ENCODE measurements at places on chromosomes 3 and 15. TPM values are rescaled to one million over a fixed set of nuclear protein-coding genes. Genes with fewer than 3 reads are reported as not detected.

Gene TIGIT
- 7.3 TPM for total RNA-seq

Gene DUOX1
- total RNA-seq, result 0.17 TPM

Gene TMEM40
- not detected for total RNA-seq

Gene BCHE
- not detected for total RNA-seq

Gene SLC28A2
- not detected for total RNA-seq

Gene MASP1
- total RNA-seq, result not detected

Gene CLDN11
- total RNA-seq, result not detected

GRCh38 chr15:39594446-39595337 is 13.8 kb downstream of the THBS1 start:
- no peak for DNase-seq
- no peaks in the 10 kb centered on the region for H3K4me1 ChIP-seq
- H3K27ac ChIP-seq, result no peak overlapping the region
- peaks cover 2% of the 10 kb centered on the region for H3K27me3 ChIP-seq
- no peak overlapping the region for H3K4me3 ChIP-seq

DNA sequence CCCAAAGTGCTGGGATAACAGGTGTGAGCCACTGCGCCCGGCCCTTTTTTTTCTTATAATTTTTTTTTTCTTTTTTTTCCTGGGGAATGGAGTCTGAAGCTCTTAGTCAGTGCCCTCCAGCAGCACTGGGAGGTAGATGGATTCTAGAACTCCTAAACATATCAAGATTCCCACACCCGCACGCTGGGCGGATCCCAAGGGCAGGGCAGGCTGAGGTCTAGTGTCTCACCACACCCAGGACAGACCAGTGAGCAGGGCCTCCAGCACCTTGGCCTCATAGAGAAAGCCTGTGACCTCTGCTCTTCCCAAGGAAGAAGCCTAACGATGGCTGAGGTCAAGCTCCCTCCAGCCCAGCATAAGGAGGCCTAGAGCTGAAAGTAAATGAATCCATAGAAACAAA is 153.7 kb upstream of the MEF2A start:
- H3K27me3 ChIP-seq, result no peaks in the 10 kb centered on the region
- no peaks in the 10 kb centered on the region for H3K36me3 ChIP-seq
- no peak overlapping the region for H3K27ac ChIP-seq
- no peak overlapping the region for H3K4me3 ChIP-seq

DNA sequence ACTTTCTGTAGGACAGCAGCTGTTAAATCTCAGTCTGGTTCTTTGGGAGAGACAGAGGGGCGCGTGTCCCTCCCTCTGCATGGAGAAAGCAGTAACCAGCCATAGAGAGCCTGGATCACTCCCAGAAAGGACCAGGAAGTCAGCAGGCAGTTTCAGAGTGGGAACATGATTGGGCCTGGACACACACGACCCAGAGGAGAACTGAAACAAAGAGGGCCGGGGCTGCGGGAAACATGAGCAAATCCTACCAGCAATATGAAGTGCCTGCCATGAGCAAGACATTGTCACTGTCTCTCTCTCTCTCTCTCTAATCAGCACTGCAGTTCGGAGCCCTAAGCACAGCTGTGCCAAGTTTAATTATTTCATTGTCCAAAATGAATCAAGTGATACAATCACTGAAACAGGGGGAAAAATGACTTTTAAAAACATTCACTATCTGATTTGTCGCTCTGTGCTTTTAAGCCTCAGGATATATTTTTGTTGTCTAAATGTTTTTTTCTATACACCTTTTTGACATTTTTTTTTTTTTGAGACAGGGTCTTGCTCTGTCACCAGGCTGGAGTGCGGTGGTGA is 17.6 kb downstream of the MUC13 start:
- H3K27me3 ChIP-seq, result no peaks in the 10 kb centered on the region
- no peaks in the 10 kb centered on the region for H3K36me3 ChIP-seq
- no peak for DNase-seq
- H3K4me1 ChIP-seq, result no peaks in the 10 kb centered on the region
- H3K4me3 ChIP-seq, result no peak overlapping the region

GRCh38 chr15:89971592-89971997 is 29.5 kb upstream of the ZNF710 start:
- no peaks in the 10 kb centered on the region for H3K36me3 ChIP-seq
- H3K27me3 ChIP-seq, result no peaks in the 10 kb centered on the region
- no peaks in the 10 kb centered on the region for H3K4me1 ChIP-seq
- peak; percentile 64 for DNase-seq

GRCh38 chr3:162569314-162569713 is 1072.7 kb downstream of the OTOL1 start:
- no peak overlapping the region for H3K4me3 ChIP-seq
- H3K27ac ChIP-seq, result no peak overlapping the region
- DNase-seq, result no peak

DNA sequence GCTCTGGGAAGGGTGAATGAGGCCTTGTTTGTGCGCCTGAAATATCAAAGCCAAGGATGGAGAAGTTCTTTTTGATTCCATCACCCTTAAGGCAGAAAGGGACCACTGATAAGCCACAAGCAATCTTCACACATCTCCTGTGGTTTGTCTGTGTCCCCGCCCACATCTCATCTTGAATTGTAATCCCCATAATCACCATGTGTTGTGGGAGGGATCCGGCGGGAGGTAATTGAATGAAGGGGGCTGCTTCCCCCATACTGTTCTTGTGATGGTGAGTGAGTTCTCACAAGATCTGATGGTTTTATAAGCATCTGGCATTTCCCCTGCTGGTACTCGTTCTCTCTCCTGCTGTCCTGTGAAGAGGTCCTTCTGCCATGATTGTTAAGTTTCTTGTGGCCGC is 329.6 kb upstream of the RGMA start:
- DNase-seq, result no peak
- no peak overlapping the region for H3K4me3 ChIP-seq
- H3K27me3 ChIP-seq, result peaks cover 3% of the 10 kb centered on the region
- no peaks in the 10 kb centered on the region for H3K4me1 ChIP-seq
- H3K36me3 ChIP-seq, result no peaks in the 10 kb centered on the region

DNA sequence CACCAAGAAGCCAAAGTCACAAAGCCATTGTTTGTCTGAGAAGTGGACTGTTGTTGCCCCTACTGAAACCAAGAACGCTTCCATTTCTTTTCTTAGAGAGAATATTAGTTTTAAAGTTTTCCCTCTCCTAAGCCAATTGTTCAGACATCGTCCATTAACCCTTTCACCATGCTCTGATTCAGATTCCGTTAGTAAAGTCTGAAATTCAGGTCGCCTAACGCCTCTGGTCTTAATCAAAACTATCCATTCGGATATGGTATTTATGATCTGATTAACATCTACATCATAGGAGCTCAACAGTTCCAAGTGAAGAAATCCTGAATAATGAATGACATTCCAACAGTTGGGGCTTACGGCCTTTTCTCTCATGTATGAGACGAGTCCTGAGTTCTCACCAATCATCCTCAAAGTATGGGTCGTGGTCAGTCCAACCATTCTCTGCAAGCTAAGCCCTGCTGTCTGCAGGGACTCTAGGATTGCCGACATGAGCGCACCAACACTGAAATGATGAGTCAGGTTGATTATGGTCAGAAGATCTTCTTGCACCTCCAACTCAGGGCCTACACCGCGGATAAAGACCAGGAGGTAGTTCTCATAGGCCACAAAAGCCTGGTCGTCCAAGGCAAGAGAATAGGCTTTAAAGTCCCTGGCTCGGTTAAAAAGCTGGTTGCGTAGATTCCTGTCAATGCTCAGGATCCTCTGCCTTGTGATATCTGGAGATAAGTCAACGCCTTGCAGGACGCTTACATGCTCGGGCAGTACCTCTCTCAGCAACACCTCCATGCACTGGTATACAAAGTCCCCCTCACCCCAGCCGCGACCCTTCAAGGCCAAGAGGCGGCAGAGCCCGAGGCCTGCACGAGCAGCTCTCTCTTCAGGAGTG is 767 bp downstream of the EPM2AIP1 start:
- no peaks in the 10 kb centered on the region for H3K27me3 ChIP-seq
- DNase-seq, result peak; percentile 31
- peaks cover 49% of the 10 kb centered on the region for H3K4me1 ChIP-seq
- no peak overlapping the region for H3K27ac ChIP-seq
- peaks cover 42% of the 10 kb centered on the region for H3K36me3 ChIP-seq
- no peak overlapping the region for H3K4me3 ChIP-seq

DNA sequence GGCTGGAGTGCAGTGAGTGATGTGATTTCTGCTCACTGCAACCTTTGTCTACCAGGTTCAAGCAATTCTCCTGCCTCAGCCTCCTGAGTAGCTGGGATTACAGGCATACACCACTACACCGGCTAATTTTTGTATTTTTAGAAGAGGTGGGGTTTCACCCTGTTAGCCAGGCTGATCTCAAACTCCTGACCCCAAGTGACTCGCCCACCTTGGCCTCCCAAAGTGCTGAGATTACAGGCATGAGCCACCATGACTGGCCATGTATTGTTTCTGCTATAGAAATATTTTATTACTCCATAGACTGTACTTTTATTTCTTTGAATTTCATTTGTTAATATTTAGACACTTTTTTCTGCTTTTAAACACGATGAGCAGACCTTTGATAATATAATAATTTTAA is 60.4 kb downstream of the GTF2E1 start:
- no peaks in the 10 kb centered on the region for H3K36me3 ChIP-seq
- peaks cover 3% of the 10 kb centered on the region for H3K27me3 ChIP-seq
- no peaks in the 10 kb centered on the region for H3K4me1 ChIP-seq

GRCh38 chr3:191169566-191169965 is 29.5 kb upstream of the OSTN start:
- H3K36me3 ChIP-seq, result no peaks in the 10 kb centered on the region
- H3K27ac ChIP-seq, result no peak overlapping the region
- no peaks in the 10 kb centered on the region for H3K4me1 ChIP-seq

DNA sequence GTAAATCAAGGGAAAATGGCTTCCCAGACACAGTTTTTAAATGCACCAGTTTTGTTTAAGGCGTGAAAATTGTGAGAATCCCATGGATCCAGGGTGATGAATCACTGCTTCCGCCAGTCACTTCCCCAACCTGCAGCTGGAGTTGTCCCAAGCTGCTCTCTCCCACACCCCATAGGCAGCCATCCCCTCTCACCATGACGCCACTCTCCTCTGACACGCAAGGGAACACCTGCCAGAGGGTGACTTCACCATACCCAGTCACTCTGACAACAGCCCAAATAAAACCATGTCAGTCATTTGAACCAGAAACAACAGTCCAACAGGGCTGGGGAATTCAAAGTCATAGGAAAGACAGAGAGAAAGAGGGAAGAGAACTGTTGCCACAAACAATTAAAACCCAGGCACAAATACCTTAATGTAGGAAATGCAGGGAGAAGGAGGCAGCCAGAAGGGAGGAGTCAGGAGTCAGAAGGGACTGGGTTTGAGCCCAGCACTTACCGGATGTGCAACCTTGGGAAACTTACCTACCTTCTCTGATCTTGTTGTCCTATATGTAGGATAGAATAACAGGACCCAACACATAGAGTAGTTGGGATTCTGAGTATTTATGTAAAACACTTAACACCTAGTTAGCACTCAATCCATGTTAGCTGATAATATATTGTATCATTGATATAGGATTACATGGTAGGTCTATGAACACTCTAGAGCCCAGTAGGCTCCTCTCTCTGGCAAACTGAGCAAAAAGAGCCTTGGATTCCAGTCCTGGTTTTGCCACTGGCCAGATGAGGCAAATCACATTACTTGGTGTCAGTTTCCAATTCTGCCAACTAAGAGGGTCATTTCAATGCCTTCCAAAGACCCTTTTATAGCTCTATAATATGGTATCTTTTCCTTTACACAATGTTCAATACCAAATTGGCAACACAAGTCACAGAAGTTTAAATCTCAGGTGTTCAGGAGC is 326.3 kb upstream of the ICE2 start:
- no peak overlapping the region for H3K4me3 ChIP-seq
- DNase-seq, result no peak
- peaks cover 74% of the 10 kb centered on the region for H3K4me1 ChIP-seq
- H3K27ac ChIP-seq, result no peak overlapping the region
- peaks cover 4% of the 10 kb centered on the region for H3K36me3 ChIP-seq
- H3K27me3 ChIP-seq, result no peaks in the 10 kb centered on the region

DNA sequence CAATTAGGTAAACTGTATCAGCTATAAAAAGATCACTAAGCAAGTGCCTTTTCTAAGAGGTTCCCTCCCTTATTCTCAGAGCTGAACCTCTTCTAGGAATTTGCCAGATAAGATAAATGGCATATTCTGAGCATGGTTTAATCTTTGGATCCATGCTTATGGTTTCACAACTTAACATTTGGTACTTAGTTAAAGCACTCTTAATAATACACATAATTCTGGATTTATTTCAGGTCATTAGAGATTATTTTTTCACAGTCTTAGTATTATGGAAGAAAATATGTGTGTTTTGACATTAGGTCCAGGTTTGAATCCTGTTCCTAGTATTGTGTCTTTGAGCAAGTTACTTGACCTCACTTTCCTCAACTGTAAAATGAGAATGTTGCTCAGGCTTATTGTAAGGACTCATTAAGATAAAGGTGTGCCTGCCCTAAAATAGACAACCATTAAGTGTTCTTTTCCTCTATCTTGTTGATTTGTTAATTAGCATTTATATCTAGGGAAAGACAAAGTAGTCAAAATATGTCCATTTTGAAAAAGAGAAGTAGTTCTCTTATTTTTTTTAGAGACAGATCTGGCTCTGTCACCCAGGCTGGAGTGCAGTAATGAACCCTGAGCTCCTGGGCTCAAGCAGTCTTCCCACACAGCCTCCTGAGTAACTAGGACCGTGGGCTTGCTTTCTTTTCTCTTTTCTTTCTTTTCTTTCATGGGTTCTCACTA is 43.4 kb downstream of the TSC22D2 start:
- peaks cover 1% of the 10 kb centered on the region for H3K36me3 ChIP-seq
- no peaks in the 10 kb centered on the region for H3K27me3 ChIP-seq
- DNase-seq, result no peak
- H3K4me3 ChIP-seq, result no peak overlapping the region

DNA sequence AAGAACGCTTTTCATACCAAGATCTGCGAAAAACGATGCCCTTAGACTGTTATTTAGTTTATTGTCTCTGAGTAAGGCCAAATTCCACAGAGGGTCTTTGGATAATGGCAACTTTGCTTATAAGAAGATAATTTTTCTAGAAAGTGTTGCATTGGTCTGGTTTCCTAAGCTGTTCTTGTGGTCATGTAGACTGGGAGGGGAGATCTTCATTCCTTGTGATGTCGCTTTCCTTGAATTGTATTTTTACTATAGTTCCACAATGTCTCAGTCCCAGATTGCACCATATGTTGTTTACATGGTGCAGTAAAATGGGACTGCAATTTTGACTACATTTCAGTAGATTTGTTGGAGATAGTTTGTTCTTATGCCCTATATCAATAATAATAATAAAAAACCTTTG is 28.8 kb upstream of the ST3GAL6 start:
- peaks cover 58% of the 10 kb centered on the region for H3K27me3 ChIP-seq
- DNase-seq, result no peak
- H3K4me1 ChIP-seq, result peaks cover 12% of the 10 kb centered on the region
- H3K36me3 ChIP-seq, result no peaks in the 10 kb centered on the region
- H3K4me3 ChIP-seq, result no peak overlapping the region

GRCh38 chr3:141656771-141657170 is 81.3 kb upstream of the RNF7 start:
- H3K36me3 ChIP-seq, result no peaks in the 10 kb centered on the region
- H3K4me1 ChIP-seq, result peaks cover 6% of the 10 kb centered on the region
- no peak overlapping the region for H3K27ac ChIP-seq
- no peak for DNase-seq

DNA sequence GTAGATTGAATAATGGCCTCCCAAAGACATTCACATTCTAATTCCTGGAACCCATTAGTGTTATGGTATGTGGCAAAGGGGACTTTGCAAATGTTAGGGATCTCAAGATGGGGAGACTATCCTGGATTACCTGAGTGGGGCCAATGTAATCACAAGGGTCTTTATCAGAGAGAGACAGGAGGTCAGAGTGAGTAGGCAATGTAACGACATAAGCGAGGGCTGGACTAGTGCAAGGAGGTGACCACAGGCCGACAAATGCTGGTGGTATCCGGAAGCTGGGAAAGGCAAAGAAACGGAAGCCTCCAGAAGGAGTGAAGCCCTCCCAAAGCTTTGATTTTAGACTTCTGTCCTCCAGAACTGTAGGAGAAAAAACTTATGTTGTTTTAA is 26.5 kb upstream of the AQP9 start:
- H3K27ac ChIP-seq, result no peak overlapping the region
- H3K4me3 ChIP-seq, result no peak overlapping the region
- no peak for DNase-seq
- H3K36me3 ChIP-seq, result no peaks in the 10 kb centered on the region
- H3K4me1 ChIP-seq, result no peaks in the 10 kb centered on the region
